ENCODE measurements at places on chromosomes 4 and X.

DNA sequence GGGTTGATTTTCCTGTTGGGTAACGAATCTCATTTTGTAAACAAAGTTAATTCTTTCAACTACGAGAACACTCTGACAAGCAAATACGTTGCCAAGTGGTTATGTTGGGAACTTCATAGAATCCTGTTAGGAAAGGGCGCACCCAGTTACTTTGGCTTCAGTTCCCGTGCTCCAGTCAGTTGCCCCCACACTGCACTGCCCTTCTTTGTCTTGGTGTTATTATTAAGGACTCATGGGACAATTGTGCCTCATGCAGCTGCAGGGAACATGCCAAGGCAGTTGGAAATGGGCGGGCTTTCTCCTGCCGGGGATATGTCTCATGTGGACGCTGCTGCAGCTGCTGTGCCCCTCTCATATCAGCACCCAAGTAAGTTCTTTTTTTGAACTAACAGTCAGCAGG is 28.9 kb downstream of the OFD1 start:
- DNase-seq: no peak

DNA sequence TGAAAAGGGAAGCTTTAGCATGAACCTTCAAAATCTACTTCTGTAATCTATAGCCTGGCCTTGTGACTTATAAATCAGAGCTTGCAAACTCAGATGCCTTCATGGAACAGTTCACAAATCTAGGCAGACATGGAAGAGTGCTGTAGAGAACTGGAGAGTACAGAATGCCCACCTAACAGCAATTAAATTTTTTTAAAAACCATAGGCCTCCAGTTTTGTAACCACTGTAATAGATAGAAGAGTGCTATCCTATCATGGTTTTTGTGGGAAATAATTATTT is 10.4 kb downstream of the MTMR1 start:
- DNase-seq: no peak

DNA sequence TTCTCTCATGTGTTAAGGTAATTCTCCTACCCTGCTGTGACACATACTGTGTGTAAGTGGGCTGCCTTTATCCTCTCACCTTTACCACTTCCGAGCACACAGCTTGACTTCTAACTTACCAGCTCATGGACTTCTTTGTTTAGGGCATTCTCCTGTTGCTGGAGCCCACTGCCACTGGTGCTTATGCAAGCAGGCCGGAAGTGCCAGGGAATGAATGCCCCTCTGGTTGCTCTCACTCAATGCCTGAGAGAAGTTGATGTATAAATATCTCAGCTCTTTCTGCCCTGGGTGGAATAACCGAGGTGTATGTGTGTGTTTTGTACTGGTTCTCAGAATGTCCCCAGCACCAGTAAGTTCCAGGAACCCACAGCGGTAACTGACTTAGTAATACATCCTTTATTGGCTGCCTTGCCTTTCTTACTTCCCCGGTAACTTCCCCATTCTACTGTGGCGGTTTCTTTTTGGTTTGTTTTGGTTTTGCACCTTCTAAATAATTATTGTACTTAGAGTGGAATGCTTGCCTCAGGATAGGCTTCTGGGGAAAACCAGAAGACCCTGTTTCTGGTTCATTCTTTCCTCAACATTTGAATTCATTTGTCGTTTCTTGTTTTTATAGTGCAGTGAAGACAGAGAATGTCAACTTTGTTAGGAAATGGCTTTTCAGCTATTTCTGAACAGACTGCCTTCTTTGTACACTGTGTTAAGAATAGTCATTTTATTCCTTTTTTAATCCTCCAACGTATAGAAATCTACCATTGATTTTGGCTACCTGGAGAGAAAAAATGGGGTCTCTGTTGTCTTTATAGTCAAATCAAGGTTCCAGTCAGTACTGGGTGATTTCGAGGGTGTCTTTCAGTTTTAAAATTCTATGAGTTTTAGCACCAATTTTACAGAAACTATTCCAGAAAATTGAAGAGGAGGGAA is 45.4 kb downstream of the CXorf58 start:
- DNase-seq: no peak

- DNase-seq: no peak
Observed at GRCh38 chr4:17695341-17695740, 80.9 kb downstream of the MED28 start.

DNA sequence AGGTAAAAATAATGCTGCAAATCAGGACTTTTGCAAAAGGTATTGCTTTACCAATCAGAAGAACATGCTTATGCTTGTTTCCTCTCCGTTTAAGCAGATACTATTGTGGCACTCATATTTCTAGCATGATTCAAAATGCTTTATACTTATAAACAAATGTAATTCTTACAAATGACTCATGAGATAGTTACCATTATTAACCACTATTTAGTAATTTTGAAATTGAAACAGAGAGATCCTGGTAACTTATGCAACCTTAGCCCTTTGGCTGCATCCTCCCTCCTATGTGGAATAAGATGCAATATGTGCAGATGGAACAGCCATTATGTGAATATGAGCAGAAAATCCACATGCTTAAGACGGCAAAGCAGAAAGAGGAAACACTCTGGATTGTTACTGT is 164.7 kb downstream of the PCDH18 start:
- peak; percentile 67 for DNase-seq

- peak; percentile 65 for DNase-seq
Observed at GRCh38 chr4:48905363-48906015, 1.1 kb downstream of the OCIAD2 start.

GRCh38 chr4:41102414-41103092 is 111.8 kb downstream of the APBB2 start:
- DNase-seq: no peak

DNA sequence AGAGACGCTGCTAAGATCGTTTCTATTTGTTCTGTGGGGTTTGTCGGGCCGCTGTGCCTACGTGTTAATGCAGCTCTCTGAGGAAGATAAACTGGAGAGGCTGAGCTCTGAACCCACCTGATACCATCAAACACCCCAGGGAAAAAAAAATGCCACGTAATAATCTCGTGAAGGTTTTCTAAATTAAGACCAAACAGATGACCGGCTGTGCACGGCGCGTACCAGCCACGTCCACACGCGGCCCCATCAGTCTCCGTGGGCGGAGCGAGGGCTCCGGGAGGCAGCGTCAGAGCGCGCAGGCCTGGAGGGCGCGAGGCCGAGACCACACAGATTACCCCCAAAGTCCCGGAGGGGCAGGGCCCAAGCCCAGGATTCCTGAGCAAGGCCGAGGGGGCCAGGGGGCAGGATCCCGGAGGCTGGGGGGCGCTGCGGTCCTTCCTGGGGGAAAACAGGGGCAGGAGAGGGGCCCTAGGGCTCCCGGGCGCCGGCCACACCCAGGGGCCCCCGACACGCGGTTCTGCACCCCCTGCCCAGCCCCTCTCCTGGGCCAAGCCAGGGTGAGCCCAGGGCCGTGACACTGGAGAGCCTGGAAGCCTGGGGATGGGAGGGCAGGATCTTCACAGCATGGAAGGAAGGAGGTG is 91.9 kb downstream of the FAM53A start:
- DNase-seq: no peak

DNA sequence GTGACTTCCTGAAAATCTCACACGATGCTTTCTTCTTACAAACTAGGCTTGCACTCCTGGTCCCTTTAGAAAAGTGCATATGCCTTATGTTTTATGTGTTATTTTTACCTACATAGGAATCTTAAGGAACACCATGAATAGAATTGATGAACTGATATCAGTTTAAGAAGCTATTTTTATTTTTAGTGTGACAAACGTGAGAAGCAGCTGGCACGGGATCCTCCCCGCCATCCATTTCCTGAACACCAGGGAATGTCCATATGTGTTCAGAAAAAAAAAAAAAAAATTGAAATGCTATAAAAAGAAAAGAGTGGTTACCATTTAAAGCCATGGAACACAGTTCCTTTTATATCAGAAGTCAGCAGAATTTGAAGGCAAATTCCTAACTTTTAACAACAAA is 1096.1 kb upstream of the PRKX start:
- DNase-seq: no peak

- no peak for DNase-seq
Observed at GRCh38 chrX:124194901-124195300, 137.6 kb upstream of the TEX13D start.

- DNase-seq: no peak
Observed at GRCh38 chr4:143502231-143502630, 11.3 kb upstream of the SMARCA5 start.

GRCh38 chr4:186068581-186069348 is at the start of gene TLR3:
TLR3 (plus strand) TSS chr4:186069156; CDS start chr4:186076620, 7,464 bp downstream.
- DNase-seq: peak; percentile 52

GRCh38 chr4:14562901-14563300 is 439.4 kb upstream of the CPEB2 start:
- no peak for DNase-seq

DNA sequence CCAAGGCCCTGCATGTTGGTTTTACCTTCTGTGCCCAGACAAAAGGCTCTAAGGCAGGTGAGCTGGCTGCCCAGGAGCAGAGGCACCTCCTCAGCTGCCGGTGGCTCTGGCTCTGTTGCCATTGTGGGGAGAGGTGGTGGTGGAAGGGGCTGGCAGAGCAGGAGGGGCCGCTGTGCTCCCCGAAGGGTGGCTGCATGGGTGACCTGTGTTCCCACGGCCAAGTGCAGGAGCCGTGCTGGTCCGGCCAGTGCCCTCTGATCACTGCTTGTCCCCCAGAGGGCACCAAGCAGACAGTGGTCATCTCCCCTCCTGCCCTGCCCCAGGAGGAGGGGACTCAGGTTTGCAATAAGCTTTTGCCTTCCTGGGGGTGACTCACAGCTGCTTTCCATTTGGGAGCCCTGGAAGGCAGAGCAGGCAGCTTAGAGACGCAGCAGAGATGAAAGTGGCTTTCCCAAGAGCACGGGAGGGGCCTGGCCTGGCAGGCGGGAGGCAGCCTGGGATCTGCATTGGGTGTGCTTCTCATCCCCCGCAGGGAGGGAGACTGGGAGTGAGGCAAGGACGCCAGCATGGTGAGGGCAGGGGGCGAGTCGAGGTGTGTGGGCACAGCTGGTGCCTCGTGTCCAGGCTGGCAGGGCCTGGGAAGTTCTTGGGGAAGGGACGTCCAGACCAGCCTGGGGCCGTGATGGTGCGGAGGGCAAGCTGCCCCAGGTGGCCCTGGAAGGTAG is 28.7 kb downstream of the DOK7 start:
- DNase-seq: peak; percentile 73

DNA sequence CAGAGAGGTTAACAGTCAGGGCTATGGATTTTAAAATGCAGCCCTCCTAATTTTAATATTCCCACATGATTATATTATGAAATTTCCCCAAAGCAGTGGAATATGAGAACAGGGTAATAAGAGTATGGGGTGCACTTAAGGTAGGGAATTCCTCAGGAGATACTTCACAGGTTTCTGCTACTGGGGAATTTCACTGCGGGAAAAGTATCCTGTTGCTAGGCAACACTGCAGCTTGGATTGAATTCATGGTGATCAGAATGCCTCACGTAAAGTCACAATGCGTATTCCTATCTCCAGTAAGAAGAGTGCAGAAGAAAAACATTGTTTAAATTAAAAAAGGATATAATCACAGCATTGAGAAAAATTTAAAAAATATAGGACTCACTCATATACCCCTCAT is 398.1 kb upstream of the RPS6KA3 start:
- DNase-seq: no peak

DNA sequence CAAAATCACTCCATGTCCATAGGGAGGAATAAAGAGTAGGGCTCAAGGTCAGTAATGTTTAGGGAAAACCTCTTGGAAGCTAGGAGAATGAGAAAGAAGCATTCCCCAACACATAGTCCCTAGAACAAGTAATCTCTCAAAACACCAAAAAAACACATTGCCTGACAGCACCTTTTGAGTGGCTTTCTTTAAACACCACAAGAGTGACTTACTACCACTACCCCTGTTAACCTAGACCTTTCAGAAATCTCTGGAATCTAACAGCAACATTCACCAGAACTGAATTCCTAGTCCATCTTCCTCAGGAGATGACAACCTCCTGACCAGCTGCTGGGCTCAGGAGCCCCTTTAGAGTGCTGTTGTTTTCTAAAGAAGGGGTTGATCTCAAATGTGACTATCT is 142.2 kb downstream of the SOWAHB start:
- DNase-seq: no peak

GRCh38 chrX:23907498-23908218 is at the start of the genes APOO and CXorf58:
APOO (minus strand) TSS chrX:23907938; CDS start chrX:23907702, 236 bp downstream.
CXorf58 (plus strand) TSS chrX:23908006; CDS start chrX:23910303, 2,297 bp downstream.
- peak; percentile 95 for DNase-seq

DNA sequence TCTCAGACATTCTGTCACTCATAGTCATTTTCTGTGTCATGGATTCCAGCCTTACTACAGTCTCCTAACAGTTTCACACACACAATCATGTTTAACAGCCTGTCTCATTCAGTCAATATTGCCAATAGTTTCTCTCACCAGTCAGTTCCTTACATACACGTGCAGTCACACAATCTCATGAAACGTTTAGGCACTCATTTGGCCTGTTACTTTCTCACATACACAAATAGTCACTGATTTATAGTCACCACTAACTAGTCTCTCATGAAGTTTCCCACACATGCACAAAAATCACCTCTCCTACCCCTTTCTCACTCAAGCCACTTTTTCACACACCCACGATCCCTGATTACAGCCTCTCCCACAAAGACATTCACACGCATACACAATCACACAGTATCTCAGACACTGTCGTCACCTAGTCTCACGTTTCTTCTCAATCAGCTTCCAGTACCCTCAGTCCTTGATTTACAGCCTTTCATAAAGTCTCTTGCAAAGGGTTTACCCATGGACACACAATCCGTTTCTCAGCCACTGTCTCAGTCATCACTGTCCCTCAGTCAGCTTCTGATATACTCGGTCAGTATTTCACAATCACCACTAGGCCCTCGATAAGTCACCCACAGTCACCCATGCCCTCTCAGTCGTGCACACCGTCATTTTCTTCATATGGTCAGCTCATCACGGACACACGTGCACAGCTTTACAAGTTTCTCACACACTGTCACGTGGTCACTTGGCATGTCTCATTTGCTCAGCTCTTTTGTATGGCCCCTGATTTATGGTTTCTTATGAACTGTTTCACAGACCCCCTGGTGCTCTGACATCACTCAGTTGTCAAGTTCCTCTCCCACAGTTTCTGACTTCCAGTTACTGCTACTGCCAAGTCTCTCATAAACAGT is 4.2 kb upstream of the CFP start:
- no peak for DNase-seq

DNA sequence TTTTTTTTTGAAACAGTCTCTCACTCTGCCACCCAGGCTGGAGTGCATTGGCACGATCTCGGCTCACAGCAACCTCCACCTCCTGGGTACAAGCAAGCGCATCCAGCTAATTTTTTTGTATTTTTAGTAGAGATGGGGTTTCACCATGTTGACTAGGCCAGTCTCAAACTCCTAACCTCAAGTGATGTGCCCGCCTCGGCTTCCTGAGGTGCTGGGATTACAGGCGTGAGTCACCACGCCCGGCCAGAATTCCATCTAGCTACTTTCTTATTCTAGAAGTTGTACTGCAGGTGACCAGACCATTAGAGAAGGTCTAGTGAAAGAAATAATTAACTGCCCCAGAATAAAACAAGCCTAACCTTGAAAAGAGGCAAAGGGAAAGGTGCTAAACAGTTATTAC is 2.3 kb downstream of the LRBA start:
- peak; percentile 6 for DNase-seq

- DNase-seq: no peak
Observed at GRCh38 chr4:35884714-35885480, 359.4 kb downstream of the ARAP2 start.

All from foreskin fibroblast (primary cell).